ENCODE measurements at places on chromosomes 12 and 14.

DNA sequence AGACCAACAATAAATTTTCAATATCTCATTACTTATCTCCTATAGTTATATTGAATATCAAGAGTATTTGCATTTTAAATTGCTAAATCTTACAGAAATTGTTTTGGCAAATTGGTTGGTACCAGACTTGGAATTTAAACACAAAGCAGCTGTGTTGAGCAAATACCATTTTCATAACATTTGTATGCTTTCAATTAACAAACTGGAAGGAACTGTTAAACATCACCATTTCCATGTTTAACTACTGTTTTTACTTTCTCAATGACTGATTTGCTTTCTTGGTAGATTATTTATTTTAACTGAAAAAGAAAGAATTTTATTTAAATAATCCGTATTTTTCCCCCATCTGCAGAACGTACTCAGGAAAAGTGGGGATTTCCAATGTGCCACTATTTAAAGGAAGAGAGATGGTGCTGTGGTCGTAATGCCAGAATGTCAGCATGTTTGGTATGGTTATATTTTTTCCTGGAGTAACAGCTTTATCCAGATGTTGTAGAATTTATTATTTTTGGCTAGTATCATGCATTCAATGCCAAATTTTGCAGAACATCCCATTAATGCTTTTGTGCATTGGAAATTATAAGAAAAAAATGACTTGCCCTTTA is 72.3 kb downstream of the METTL25 start:
- DNase-seq = no peak

DNA sequence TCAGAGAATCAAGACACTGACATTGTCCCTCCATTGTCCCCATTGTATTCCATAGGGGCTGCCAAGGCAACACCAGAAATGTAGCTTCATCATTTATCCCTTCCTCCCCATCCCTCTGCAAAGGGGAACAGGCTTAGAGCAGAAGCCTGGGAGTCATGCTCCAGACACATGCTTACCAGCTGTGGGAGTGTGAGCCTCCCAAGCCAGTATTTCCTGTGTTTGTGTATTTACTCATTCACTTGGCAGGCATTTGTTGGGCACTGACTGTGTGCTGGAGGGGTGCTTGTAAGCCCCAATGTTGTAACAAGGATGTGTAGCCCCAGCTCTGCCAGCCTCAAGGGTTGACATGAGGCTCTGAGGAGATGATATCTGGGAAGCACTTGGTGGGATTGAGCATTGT is 46.0 kb upstream of the TCL1A start:
- DNase-seq = no peak

DNA sequence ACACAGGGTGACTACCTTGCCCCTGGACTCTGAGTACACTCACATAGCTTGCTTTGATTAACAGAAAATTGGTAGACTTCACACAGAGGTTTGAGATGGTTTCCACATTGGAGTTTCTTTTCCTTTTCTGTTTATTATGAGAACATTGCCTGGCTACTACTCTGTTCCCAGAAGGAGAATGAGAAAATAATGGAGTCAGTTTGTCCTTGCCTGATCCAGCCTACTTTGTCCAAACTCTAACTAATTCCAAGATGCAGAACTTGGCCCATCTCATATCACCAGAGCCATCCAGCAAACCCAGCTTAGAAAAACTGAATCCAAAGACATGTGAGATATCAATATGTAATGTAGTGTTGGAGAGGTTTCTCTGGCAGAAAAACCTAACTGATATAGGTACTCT is 20.4 kb downstream of the TAS2R50 start:
- DNase-seq = no peak

DNA sequence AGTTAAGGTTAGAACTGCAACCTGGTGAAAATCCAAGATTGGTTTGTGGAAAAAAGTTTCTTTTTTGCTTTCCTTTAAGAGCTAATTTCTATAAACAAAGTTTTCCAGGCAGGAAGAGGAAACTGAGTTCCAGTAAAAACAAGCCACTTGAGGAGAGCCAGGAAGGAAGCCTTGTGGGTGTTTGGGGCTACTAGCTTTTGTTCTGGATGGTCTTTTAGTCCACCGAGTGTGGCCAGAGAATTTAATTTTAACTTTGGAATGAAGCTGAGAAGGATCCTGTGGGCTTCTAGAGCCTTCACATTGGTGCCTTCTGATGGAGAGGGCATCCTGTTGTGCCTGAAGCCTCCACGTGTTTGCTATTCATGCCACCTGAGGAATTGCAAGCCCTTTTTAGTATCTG is 327.9 kb downstream of the C12orf75 start:
- no peak for DNase-seq

DNA sequence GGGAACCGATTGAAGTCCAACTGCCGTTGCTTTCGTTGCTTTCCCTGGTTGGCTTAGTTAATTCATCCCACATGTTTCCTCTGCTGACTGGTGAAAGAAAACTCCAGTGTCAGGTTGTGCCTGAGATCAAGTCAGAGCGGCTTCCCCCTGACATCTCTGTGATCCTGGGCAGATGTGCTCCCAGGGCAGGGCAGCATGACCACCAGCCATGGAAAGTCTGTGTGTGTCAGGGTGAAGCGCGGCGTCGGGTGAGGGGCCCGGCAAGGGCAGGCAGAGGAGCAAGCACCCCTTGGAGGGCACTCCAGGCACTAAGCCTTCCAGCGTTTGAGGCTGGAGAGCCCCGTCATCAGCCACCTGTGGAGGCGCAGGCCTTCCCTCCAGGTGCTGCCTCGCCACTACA is 54.5 kb upstream of the IGF1 start:
- DNase-seq = no peak

GRCh38 chr12:91833780-91834359 is 311.8 kb downstream of the BTG1 start:
- DNase-seq = no peak

DNA sequence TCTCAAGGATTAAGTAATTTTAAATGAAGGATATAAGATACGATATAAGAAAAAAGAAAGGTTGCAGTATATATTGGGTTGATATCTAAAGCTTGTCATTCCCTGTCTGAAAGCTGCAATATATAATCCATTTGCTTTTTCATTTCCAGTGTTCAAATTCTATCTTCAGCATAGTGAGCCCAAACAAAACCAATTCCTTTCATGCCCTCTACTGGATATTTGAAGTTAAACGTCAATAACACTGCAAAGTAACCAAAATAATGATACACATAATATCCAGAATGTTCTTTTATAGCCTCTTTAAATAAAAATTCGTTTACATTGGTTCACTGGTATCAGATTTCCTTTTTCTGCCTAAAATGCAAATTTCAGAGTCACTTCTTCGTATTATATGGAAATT is 64.5 kb upstream of the DAAM1 start:
- no peak for DNase-seq

GRCh38 chr12:91777268-91777992 is 368.2 kb downstream of the BTG1 start:
- no peak for DNase-seq

DNA sequence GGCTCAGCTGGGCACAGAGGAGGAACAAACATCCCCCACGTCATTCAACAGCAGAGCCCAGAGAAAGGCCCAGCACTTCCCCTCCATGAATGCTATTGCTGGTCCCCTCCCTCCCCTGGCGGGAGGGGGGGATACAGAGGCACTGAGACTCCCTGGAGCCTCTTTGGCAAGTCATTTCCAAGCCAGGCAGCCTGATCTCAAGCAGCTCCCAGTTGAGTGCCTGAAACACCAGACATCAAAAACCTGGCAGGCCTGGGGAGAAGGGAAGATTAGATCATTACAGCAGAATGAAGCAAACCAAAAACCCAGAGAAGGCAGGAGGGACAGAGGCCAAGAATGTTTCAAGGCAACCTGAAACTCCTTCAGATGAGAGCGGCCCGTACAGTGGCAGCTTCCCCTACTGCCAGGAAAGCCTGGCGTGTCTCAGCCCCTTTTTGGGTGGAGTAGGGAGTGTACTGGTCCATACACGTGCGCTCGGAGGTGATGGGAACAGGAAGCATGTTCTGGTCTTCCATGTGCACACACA is 92.1 kb downstream of the LRRC74A start:
- no peak for DNase-seq

GRCh38 chr12:96094201-96094600 is 58.8 kb upstream of the LTA4H start:
- DNase-seq = no peak

DNA sequence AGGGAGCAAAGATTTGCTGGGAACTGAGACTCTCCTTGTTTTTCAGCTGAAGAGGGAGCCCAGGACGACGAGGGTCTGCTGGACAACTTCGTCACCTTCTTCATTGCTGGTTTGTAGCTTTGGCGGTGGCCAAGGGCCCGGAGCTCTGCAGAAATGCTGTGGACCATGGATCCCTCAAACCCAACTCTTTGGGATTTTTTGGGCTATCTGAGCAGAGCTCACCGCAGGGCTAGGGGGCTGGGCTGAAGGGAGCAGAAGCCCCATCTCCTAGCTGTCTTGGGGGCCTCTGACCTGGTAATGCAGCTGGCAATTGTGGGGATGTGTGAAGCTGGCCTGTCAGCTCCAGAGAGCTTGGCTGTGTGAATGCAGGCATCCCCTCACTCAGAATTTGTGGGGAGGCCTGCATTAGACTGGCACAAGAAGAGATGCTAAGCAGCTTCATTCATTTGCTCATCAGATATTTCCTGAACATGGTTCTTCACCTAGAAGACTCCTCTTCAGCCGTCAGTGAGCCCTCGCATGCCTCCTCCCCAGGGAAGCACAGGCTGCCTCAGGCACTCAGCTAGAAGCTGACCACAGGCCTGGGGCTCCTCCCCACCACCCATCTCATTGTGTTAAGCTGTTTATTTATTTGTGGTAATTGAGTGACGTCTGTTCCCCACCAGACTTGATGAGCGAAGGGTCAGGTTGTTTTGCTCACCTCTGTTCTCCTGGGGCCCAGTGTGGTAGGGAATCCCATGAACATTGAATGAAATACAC is 32.2 kb downstream of the CYP46A1 start:
- DNase-seq = no peak

GRCh38 chr12:122250047-122250446 is 16.2 kb downstream of the VPS33A start:
- peak; percentile 71 for DNase-seq

GRCh38 chr12:3746758-3747157 is 6.2 kb downstream of the CRACR2A start:
- no peak for DNase-seq

DNA sequence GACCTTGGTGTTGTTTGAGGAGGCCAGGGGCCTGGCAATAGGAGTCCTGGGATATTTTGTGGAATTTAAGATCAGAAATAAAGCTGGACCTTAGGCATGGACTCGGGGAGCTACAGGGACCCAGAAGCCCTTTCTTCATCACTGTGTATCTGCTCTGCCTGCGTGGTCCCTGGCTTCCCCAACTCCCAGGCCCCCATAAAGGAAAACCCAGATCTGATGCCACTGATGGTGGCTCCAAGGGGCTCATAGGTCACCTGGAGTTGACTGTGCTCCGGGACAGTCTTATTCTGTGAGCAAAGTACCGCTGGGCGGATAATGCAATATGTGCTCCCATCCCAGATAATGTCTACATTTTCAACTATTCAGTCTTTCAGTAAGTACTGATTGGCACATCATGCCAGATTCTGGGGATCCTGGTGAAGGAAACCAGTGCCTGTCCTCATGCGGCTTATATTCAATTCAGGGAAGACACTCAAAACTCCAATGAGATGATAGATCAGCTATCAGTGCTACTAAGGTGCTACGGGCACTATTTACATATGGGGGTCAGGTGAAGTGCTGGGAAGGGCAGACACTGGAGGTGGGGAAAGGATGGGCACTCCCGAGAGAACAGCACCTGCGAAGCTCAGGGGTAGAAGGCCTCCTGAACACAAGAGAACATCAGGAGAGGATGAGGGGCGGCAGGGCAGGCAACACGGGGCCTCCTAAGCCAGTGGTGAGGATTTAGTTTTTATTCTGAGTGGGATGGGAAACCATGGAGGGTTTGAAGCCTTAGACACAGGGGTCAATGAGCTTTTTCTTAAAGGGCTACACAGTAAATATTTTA is 5.5 kb upstream of the SELPLG start:
- no peak for DNase-seq

DNA sequence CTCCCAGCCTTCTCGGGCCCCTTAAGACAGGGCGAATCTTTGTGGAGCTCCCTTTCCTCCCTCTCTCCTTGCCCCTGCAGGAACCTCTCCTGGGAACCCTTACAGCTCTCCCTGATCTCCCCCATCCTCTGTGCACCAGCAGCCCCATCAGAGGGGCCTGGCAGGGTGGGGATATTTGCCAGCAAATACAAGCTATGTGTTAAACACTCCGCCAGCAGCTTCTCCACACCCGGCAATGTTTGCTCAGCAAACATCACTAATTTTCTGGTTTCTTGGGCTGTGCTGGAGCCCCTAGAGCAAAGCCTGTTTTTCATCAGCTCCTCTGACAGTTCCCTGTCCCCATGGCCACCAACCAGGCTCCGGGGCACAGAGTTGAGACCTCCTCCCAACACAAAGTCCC is 147.5 kb upstream of the LHX5 start:
- DNase-seq = no peak

- DNase-seq = no peak
Observed at GRCh38 chr14:89805501-89805900, 149.0 kb downstream of the EFCAB11 start.

- DNase-seq = peak; percentile 58
Observed at GRCh38 chr12:92539976-92540781, 162.6 kb upstream of the PLEKHG7 start.

DNA sequence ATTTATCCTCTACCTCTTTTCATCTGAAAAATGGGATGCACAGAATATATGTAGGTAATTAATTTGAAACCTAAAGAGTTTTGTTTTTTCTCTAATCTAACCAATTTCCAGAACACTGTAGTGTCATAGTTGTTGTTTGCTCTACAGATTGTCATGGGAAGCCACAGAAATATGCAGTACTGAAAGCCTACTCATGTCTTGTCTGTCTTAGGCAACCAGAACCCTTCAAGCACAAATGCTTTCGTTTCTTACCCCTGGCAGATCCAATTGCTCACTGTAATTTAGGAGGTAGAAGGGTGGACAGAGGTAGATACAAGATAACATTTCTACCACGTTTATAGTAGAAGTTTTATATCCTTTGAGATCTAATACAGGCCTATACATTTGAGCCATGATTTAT is 330.2 kb upstream of the NOVA1 start:
- DNase-seq = no peak

DNA sequence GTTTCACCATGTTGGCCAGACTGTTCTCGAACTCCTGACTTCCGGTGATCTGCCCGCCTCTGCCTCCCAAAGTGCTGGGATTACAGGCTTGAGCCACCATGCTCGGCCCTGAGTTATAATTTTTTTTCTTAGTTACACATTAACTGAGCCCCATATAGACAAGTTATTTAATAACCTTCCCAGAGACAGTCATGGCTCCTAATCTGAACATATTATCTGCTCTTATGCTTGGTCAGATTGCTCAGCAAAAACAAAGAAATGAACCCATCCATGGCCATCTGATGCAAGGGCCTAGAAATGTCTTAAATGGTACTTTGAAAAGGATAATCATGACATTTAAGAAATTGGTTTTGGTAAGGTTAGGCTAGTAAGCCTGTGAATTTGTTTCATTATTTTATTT is 13.0 kb downstream of the SAMD15 start:
- no peak for DNase-seq

DNA sequence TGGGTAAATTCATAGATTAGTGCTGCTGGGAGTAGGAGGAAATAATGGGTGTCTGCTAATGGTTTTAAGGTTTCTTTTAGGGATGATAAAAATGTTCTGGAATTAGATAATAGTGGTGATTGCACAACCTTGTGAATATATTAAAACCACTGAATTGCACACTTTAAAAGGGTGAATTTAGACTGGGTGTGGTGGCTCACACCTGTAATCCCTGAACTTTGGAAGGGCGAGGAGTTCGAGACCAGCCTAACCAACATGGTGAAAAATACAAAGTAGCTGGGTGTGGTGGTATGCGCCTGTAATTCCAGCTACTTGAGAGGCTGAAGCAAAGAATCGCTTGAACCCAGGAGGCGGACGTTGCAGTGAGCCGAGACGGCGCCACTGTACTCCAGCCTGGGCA is 1.3 kb downstream of the RAD52 start:
- DNase-seq = no peak

GRCh38 chr14:51327376-51327775 is 87.3 kb downstream of the TMX1 start:
- DNase-seq = no peak
